ENCODE measurements at places on chromosomes 1 and 21. TPM values are rescaled to one million over a fixed set of nuclear protein-coding genes. Genes with fewer than 3 reads are reported as not detected.

DNA sequence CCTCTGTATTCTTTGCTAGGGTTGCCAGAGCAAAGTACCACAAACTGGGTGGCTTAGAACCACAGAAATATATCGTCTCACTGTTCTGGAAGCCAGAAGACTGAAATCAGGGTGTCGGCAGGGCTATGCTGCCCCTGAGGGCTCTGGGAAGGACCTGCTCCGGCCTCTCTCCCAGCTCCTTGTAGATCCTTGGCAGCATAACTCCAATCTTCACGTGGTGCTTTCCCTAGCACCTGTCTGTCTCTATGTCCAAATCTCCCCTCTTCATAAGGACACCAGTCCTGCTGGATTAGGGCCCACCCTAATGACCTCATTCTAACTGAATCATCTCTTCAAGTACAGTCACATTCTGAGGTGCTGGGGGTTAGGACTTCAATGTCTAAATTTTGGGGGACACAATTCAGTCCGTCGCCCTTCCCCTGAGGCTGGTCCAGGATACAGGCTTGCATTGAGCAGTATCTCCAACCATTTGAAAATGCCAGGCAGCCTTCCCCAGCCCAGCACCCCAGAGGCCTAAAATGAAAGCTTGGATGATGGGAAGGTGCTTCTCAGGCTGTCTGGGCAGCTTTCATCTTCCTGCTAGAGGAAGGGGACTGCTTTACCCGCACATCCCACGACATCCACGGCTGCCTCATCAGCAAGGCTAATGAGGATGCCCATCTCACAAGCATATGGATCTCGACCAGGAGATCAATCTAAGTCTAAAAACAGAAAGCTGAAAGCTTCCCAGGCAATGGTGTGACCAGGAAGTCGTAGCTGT lies 24.7 kb downstream of the TRIM67 start:
- no peak for DNase-seq

- peak; percentile 43 for DNase-seq
These were observed 5.0 kb upstream of the AHCYL1 start for GRCh38 chr1:109979489-109980091.

DNA sequence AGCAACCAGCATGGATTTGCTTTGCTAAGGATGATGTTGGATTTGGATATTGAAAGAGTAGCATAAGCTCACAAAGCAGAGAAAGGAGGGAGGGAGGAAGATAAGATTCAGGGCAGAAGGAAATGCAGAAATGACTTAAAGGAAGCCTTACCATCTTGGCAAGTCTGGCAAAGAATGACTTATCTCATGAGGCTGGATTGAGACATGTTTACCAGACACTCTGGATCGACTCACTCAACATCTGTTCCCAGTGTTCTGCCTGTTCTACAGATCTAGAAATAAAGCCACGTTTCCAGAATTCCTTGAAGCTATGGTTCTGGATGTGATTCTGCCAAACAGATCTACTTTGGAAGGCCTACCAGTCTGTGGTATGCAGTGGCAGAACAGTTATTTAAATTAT lies 38.8 kb upstream of the CTBS start:
- no peak for DNase-seq

DNA sequence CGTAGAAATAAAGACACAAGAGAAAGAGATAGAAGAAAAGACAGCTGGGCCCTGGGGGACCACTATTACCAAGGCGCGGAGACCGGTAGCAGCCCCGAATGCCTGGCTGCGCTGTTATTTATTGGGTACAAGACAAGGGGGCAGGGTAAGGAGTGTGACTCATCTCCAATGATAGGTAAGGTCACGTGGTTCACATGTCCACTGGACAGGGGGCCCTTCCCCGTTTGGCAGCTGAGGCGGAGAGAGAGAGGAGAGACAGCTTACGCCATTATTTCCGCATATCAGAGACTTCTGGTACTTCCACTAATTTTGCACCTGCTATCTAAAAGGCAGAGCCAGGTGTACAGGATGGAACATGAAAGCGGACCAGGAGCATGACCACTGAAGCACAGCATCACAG lies 4.1 kb upstream of the TPRG1L start:
- DNase-seq, result no peak

GRCh38 chr1:188023206-188023605 lies 1194.5 kb downstream of the PLA2G4A start:
- DNase-seq, result no peak

GRCh38 chr21:44024887-44025353 lies 12.8 kb downstream of the TRAPPC10 start:
- peak; percentile 50 for DNase-seq

DNA sequence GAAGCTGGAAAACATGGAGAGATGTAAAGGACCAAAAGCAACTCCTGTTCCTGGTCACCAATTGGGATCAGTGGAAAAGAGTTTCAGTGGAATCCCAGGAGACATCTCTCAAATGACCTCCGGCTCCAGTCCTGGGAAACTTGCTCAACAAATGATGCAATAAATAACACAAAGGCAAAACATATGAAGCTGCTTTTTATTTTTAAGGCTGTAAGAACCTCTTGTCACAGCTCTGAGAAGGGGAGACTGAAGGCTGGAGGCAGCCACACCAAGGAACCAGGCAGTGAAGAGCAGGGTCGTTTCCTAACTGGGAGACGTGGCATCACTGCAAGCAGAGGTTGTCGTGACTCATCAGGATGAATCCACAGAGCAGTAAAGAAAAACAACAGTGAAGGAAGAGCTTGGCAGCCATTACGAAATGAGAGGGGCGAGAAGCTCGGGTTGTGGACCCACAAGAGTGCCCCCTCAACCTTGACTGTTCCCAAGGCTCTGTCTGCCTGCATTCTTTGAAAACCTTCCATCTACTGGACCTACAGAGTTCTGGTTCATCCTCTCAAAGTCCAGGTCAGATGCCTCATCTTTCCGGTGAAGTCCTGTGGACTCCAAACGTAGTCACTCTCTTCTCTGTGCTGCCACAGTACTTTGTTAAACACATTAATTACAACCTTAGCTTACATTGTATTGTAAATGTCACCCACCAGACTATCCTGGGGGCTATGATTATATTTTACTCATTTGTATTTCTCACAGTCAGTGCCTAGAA lies 32.1 kb downstream of the JAK1 start:
- DNase-seq, result peak; percentile 66

DNA sequence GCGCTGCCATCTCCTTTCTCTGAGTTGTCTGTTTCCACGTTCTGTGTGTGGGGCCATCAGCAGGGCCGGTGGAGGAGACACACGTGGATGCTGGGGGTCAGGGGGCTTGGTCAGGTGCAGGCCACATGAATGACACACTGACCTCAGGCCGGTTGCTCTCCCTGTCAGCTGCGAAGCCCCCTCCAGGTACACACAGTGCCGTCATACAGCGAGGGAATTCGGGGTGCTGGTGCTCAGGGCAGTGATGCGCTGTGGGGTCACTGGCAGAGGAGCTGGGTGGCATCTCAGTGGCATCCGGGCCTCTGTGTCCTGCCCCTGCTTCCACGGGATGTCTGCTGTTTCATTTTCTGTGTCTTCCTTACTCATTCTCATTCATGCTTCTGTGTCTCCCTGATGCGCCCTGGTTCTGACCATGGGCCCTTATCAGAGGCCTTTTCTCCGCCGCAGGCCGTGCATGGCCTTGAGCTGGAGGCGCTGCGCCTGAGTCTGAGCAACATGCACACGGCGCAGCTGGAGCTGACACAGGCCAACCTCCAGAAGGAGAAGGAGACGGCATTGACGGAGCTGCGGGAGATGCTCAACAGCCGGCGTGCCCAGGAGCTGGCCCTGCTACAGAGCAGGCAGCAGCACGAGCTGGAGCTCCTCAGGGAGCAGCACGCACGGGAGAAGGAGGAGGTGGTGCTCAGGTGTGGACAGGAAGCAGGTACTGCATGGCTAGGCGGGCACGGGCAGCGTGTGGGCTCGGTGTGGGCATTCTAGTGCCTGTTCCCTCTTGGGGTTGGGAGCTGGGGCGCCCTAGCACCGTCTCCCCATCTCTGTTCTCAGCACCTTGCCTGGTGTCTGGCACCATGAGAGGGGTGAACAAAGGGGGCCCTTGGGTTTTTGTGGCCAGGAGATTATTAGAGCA lies 22.6 kb downstream of the PCNT start:
- DNase-seq, result no peak

GRCh38 chr1:93766451-93766850 lies 84.8 kb upstream of the BCAR3 start:
- DNase-seq, result no peak

GRCh38 chr1:5949085-5949760 lies 43.0 kb downstream of the NPHP4 start:
- DNase-seq, result no peak

- no peak for DNase-seq
These were observed 27.2 kb downstream of the VPS45 start for GRCh38 chr1:150094734-150095265.

GRCh38 chr1:167081594-167082156 lies 8.5 kb downstream of the GPA33 start:
- DNase-seq, result no peak

- DNase-seq, result no peak
These were observed 14.1 kb downstream of the RTCA start for GRCh38 chr1:100279954-100280682.

- DNase-seq, result no peak
These were observed 775 bp upstream of the PRPF38B start for GRCh38 chr1:108691128-108691941.

- no peak for DNase-seq
These were observed 156.5 kb downstream of the SLC45A1 start for GRCh38 chr1:8474369-8474768.

DNA sequence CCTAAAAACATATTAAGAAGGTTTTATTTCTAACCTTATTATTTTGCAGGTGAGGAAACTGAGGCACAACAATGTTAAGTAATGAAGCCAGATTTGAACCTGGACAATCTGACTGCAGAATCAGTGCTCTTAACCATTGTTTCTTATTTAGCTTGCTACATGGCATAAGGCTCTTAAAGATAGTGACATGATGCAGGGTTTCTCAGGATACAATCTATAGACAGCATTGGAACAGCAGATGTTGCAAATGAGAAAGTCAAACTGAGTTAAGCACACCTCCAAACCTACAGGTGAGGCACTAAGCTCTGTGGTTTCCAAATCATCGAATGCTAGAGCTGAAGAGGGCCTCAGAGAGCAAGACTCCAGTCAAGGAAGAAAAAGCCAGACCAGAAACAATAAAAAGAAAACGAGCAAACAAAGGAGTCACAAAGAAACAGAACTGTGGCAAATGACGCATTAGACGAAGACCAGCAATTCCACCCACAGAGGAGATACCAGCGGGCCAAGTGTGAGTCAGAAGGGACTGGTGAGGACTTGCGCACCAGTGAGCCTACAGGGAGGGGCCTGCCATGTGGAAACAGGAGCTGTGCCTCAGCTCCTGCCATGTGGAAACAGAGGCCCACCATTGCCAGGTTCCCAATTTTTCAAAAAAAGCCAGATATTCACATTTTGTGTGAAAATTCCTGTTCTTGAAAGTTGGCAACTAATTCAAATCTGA lies 14.4 kb downstream of the CD58 start:
- DNase-seq, result no peak

DNA sequence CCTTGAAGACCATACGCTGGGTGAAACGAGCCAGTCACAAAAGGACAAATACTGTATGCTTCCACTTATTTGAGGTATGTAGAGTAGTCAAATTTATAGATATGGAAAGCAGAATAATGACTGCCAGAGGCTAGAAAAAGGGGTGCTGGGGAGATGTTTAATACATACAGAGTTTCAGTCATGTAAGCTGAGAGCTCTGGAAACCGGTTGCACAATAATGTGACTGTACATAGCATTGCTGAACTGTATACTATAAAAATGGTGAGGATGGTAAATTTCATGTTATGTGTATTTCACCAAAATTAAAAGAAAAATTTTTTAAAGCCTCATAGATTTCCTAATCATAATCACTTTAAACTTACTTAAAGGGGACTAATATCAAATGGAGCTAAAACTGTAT lies 110.8 kb downstream of the ZZZ3 start:
- no peak for DNase-seq

DNA sequence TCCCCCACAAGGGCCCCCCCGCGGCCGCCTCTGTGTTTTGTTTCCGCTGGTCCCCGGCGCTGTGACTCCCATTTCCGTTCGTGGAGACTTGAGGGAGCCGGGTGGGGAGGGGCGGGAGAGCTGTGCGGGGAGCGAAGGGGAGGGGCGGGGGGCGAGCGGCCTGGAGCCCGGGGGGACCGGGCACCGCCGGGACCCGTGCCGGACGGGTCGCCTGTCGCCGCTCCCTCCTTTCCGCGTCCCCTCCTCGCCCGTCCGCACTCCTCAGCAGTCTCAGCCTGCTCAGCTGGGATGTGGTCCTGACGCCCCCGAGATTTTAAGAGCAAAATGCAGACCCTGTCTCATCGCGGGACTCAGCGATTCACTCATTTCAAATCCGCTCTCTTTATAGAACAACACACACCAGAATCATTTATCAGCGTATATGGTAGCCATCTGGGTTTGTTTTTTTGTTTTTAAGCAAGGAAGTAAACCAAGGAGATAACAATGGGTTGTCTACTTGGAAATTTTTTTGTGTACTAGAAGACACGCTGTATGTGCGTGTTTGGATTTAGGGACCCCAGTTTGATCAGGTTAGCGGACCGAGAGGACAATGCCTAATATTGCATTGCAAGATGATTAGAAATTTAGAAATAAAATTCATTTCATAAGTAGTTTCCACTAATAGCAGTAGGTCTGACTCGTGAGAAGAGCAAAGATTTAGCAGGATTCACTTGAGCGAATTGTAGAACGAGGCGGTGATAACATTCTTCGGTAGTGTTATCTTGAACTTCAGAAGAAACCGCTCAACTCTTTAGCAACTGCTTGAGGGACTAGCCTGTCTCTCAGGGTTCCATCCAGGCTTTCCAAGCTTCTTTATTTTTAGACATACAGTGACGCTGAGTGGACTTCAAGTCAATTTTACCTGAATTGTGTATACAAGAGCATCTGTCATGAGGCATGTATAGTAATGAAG lies 1.1 kb downstream of the GABPA start:
- DNase-seq, result peak; percentile 89

GRCh38 chr1:224852901-224853568 lies 76.4 kb upstream of the DNAH14 start:
- no peak for DNase-seq

DNA sequence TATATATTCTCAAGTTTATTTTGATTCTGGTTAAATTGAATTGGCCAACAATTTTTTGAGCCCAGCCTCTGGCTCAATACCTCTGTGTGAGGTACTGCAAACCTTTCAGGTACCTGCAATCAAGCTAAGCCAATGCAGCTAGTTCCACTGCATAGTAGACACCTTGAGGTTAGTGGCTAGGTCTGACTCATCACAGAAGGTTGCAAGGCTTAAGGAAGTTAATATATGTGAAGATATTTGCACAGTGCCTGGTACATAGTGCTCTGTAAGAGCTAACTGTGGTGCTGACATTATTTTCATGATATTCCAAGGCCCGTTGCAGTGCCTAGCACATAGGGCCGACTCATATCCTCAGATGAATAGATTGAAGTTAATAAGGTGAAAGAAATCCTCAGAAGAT lies 330.5 kb upstream of the KAZN start:
- DNase-seq, result no peak

Gene CD53
- total RNA-seq, result 7.3 TPM

Gene CLEC20A
- not detected for total RNA-seq

Gene S100A7
- not detected for total RNA-seq

Gene NTMT2
- not detected for total RNA-seq

Gene STYXL2
- 63.7 TPM for total RNA-seq

Gene ICOSLG
- not detected for total RNA-seq

Gene ERG
- 4.6 TPM for total RNA-seq

Gene FCGR3A
- total RNA-seq, result 3.8 TPM

Gene TIE1
- 21.8 TPM for total RNA-seq

Gene TPTE
- not detected for total RNA-seq

Gene SHISAL2A
- not detected for total RNA-seq

Data from gastrocnemius medialis (tissue), 4 donors.